NCI-H446 treated with DMSO at 0.1 percent for 48 hours (cell line): ENCODE measurements at places on chromosomes 13 and 19.

- DNase-seq = no peak
Observed at GRCh38 chr13:26270707-26271106, 16.8 kb downstream of the CDK8 start.

DNA sequence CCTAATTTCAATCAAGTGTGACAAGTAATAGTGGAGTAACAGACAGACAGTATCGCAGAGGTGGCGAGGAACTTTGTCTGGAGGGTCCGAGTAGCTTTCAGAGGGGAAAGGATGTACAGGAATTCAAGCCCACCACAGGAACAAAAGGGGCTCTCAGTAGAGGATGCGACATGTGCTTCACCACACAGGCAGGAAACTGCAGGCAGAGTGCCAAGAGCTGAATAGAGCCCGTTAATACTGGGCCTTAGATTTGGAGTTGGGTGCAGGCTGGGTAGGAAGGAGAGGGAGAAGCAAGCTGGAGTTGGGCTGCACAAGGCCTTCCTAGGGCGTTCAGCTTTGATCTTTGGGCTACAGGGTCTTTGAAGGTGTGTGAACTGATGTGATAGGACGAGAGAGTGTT lies 1.2 kb downstream of the CCDC70 start:
- DNase-seq = no peak

- DNase-seq = no peak
Observed at GRCh38 chr19:35955881-35956634, 19.9 kb downstream of the LRFN3 start.

GRCh38 chr19:10270616-10271394 lies at the start of gene ICAM1:
Gene ICAM1, plus strand, starts transcription at chr19:10271120. Its CDS starts 40 bp downstream, at chr19:10271160.
- DNase-seq = no peak

DNA sequence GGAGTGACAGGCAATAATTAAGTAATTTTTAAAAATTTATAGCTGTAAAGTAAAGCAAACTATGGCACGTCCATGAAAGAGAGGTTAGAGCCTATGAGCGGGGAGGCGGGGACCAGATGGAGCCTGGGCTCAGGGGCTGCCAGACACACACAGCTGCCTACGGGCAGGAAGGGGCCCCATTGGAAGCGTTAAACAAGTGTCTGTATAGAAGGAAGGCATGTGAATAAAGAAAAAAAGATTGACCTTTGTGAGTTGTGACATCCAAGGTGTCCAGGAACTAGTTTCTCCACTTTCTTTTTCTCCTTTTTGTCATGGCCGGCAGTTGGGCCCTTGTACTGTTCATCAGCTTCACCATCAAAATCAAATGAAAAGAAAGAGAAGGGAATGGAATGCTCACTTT lies 56.8 kb downstream of the LRCH1 start:
- DNase-seq = no peak

- no peak for DNase-seq
Observed at GRCh38 chr19:19530423-19530804, 1.7 kb downstream of the YJEFN3 start.

DNA sequence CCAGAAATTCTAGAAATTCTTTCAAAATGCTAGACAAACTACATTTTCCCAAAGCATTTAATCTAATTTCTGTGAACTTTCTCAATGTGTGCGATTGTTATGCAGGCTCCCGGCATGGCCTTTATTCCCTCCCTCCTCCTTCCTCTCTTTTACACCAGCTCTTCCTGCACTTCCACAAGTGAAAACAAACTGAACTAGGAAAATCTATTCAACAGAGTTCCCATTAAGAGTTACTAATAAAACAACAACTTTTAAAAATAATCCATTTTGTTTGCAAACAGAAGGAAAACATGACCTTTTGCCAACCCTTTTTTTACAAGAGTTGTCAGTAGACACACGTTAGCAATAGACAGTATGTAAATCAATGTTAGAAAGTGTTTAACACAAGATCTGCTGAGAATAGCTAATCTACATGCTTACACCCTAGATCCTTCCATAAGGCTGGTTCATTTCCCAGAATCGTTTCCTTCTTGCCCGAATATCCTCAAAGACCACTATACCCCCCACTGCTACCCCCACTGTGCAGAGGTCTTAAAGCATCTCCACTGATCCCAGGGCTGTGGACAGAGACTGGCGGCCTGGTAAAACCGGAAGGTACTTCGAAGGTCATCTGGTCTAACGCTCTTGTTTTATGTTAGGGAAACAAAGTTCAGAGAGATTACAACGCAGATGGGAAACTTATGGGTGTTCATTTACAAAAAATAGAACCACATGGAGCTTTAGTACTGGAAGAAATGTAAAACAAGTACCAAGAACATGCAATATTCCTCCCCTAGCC lies 98.0 kb downstream of the FOXO1 start:
- DNase-seq = no peak

DNA sequence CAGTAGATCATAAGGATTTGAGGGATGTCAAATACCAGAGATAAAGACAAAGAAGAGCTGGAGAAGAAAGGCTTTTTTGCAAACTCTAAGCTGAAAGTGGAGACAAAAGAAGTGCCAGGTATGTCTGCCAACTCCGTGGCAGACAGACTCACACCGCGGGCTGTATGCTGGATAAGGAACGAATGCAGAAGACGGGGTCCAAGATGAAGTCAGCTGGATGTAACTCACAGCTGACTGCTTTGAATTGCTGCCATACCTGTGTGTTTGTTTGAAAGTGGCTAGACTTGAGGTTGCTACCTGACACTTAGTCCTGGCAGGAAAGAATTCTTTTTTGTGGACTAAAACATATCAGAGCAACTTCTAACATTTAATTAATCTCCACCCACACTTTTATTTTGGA lies 398.8 kb downstream of the DLEU7 start:
- DNase-seq = no peak

DNA sequence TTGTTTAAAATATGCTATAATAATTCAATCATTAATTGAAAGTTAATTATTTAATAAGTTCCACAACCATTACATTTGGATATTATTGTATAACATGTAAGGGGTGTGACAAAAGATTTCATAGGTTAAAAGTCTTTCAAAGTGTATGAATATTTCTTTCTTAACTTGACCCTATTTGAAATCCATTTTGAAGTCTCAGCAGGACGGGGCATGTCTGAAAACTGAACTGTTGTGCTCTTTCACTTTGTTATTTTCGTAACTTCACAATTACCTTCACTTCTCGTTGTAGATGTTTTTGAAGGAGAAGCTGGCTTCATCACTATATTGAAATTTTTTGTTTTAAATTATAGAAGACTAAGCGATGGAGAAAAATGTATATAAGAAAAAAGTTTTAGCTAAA lies 1775.7 kb downstream of the PCDH9 start:
- DNase-seq = no peak

- no peak for DNase-seq
Observed at GRCh38 chr19:5457709-5458108, 2.5 kb downstream of the ZNRF4 start.

DNA sequence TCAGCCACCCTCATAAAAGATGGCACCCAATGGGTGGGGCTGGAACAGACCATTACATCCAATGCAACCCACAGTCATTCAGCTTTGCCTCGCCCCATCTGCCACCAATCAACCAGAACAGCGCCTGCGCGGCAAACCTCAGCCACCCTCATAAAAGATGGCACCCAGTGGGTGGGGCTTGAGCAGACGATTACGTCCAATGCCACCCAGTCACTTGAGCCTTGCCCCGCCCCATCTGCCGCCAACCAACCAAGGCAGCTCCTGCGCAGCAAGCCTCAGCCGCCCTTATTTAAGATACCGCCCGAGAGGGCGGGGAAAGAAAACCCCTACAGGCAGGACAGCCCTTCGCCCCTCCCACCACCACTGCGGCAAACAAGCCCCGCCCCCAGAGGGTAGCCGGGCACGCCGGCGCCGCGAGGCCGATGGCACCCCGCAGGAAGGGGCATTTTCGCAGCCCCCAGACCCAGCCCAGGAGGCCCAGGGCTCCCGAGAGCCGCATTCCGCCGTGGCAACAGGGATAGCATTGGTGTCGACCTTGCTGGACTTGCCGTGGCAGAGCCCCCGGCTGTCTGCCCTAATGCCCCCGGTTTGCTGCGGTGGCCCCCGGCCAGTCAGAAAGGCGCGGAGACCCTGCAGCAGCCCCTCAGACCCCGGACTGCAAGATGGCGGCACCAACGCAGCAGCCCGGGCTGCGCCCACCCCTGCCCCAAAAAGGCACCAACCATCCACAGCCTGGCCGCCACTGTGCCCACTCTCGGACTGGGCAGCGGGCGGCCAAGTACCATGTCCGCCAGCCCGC lies 675 bp downstream of the PEG3 start:
- DNase-seq = no peak

DNA sequence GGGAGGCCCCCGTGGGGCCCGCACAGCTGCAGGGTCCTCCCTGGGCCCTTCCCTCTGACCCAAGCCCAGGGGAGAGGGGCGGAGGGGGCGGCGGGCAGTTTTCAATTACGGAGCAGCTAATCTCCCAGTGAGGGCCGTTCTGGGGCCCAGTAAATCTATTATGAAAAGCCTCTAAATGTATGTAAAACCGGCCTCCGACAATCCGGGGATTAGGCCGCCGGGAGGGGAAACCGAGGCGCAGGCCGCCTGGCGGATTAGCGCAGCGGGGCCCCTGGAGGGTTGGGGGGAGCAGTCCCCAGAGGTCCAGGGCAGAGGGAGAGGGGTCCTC lies 25.1 kb downstream of the EFNA2 start:
- DNase-seq = no peak

GRCh38 chr19:27770095-27770494 lies 1442.9 kb downstream of the UQCRFS1 start:
- no peak for DNase-seq

DNA sequence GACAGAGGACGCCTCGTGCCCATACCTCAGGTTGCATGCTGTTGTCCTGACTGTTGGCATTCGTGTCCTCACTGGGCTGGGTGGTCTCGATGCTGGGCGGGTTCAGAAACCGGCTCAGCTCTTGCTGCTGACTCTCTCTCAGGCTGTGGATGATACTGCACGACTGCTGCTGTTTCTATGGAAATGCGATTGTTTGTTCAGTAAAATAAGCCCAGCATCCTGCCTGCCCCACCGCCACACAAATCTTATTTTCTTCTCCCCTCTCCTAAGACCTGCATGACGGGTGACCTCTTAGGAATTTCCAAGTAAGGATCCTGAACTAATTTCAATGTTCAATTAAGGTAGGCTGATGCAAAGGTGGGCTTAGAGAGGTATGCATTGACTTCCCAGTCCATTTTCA lies 356.5 kb downstream of the NALCN start:
- DNase-seq = no peak

DNA sequence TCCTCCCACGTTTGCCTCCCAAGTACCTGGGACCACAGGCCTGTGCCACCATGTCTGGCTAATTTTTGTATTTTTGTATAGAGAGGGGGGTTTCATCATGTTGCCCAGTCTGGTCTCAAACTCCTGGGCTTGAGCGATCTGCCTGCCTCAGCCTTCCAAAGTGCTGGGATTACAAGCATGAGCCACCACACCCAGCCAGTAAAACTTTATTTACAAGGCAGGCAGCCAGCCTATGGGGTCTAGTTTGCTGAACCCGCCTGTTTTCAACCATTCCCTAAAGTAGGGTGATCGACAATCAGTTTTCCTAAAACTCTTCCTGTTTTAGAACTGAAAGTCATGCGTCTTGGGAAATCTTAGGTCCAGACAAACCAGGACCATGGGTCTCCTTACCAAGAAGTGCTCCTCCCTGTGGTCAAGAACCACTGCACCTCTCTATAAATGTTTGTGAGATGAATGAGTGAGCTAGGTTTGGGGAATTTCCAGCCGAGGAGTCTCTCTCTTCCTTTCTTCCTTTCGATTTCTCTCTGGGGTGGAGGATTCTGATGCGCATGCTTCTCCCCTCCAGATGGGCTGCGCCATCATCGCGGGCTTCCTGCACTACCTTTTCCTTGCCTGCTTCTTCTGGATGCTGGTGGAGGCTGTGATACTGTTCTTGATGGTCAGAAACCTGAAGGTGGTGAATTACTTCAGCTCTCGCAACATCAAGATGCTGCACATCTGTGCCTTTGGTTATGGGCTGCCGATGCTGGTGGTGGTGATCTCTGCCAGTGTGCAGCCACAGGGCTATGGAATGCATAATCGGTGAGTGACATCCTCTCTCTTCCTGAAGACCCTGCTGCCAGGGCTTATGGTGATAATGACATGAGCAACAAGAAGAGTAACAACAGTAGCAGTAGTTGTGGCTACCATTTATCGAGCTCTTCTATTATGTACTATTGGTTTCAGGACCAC lies 38.7 kb downstream of the ADGRE1 start:
- DNase-seq = no peak

DNA sequence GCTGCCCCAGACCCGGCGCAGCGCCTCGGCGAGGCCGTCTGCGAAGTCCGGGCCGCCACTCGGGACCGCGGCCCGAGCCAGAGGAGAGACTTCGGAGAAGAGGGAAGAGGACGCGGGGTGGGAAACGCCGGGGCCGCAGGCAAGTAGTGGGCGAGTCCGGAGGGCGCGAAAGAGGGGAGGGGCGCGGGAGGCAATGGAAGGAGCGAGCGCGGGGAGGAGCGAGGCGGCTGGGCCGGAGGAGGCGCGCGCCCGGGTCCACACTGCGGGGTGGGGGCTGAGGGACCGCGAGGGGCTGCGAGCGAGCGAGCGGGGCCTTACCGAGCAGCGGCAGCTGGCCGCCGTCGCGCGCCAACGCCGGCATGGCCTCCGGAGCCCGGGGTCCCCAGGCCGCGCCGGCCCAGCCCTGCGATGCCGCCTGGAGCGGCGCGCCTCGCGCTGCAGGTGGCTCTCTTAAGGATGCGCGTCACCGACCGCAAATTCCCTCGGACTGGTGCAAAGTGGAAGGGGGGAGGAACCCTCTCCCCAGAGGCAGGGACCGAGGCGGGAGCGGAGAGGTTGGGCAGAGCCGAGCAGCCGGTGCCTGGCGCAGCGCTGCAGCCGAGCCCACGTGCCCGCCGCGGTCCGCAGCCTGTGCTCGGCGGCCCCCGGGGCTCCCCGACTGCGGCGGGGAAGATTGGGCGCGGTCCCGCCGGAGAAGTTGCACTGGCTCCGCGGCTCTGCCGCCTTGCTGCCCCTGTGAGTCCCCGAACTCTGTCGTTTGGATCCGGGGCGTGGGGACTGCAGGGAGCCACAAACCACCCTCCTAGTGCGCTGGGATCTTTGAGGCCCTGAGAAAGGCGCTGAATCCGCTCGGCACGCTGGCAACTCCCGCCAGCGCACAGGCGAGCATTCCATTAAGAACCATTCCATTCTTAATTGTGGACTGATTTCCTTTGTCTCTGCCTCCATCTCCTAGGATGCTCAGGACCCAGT lies at the start of gene FLT3:
FLT3 (minus strand) TSS at position 427 of the 972 bp plus-strand sequence; CDS start at position 361, 66 bp downstream.
- DNase-seq = no peak

DNA sequence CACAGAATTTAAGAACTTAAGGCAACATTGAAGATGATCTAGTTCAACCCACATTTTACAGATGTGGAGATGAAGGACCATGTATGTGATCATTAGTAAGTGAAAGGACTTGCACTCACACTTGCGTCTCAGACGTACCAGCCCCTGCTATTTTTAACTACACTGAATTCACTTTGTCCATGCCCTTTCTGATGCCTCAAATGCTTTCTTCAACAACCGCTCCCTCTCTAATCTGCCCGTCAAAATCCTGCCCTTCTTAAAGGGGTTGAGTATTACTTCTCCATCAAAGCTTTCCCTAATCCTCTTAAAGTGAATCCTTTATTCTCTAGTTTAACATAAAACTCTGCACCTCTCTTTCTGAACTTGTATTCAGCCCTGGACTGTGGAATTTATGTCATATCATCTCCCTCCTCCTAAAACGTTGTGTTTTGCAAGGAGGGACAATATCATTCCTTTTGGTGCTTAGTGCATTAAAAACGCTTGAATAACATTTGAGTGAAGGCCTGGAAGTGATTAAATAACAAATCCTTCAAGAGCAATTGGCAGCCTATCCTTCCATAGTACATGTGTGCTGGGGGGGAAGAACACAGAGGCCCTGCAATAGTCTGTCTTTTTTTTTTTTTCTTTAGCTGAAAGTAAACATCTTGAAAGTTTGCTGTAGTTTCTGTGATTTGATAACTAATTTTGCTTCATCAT lies 493.3 kb downstream of the LMO7 start:
- no peak for DNase-seq

GRCh38 chr13:53144826-53145225 lies 116.2 kb downstream of the OLFM4 start:
- DNase-seq = no peak
